Heart left ventricle (tissue), 16 donors: ENCODE measurements at places on chromosomes 2 and 18. TPM values are rescaled to one million over a fixed set of nuclear protein-coding genes. Genes with fewer than 3 reads are reported as not detected.
A peak's percentile ranks its signal among the peaks of the same experiment; 100 is the strongest.

DNA sequence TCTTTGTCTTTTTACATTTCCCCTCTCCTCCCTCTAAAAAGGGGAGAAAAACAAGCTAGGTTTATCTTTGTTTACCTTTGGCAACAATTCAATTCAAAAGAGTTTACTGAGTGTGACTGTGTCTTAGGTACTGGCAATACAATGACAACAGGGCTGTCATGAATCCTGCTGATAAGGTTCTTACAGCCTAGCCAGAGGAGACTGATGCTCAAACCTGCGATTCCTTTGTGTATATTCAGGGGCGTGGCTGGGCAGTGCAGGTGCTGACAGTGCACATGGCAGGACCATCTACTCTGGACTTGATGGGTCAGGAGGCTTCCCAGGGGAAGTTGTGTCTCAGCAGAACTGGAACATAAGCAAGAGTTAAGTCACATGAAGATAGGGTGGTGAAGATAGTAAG is 23.2 kb upstream of the TTN start:
- DNase-seq = no peak

GRCh38 chr2:60306267-60306861 is 247.1 kb downstream of the BCL11A start:
- no peak for DNase-seq

KCNS3 gene
- 9.3 TPM for total RNA-seq

FRZB gene
- total RNA-seq = 1.5 TPM

GRCh38 chr2:65528241-65528574 is 95.8 kb upstream of the SPRED2 start:
- DNase-seq = no peak

- no peak for DNase-seq
Observed at GRCh38 chr18:40388121-40388520, 1566.9 kb upstream of the PIK3C3 start.

DNA sequence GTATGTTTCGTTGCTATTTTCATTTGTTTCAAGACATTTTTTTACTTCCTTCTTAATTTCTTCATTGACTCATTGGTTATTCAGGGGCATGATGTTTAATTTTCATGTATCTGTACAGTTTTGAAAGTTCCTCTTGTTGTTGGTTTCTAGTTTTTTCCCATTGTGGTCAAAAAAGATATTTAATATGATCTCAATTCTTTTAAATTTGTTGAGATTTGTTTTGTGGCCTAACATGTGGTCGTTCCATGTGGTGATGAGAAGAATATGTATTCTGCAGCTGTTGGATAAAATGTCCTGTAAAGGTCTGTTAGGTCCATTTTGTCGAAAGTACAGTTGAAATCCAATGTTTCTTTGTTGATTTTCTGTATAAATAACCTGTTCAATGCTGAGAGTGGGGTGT is 110.3 kb upstream of the MAP4K4 start:
- no peak for DNase-seq

TTN gene
- 3,666 TPM for total RNA-seq

GRCh38 chr18:13284330-13285027 is 65.9 kb downstream of the LDLRAD4 start:
- no peak for DNase-seq

GRCh38 chr2:218516614-218517013 is 51.5 kb downstream of the USP37 start:
- no peak for DNase-seq

NAT8 gene
- not detected for total RNA-seq

ANKRD23 gene
- total RNA-seq = 4.8 TPM

LOXHD1 gene
- 1.9 TPM for total RNA-seq

GRCh38 chr2:165793779-165794535 is at the start of gene GALNT3:
GALNT3 (minus strand) TSS chr2:165794247; CDS start chr2:165770700, 23,547 bp downstream.
- peak; percentile 21 for DNase-seq

MYO1B gene
- total RNA-seq = 15.1 TPM

POU3F3 gene
- not detected for total RNA-seq

DNA sequence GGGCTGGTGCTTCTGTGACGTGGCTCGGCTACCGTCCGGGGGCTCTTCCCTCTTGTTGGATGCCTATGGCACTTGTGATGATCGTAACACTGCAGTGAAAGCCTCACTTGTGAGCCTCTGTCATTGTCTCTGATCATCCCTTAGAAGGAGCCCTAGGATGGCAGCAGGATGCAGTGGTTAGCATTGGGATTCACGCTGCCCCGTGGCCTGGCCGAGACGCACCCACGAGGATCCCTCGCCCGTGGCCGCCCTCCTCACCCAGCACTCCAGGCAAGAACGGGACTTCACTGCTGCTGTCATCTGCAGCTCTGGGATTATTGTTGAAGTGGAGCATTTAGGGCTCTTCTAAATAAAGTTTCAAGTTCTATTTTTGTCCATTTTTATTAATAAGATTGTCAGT is 46.8 kb upstream of the CTDP1 start:
- DNase-seq = no peak

DNA sequence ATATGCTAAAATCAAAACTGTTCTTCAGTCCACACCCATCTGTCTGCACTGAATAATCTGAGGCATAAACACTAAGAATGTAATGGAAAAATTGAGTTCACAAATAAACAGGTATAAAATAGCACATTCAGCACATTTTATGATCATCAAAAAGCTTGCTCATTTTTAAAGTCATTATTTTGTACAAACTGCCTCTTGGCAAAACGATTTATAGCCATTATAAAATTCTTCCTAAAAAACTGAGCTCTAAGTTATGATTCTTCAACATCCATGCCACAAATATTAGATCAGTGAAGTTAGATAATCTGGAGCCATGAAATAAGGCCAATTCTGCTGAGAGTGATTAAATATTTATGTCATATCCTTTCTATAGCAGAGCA is 233.5 kb downstream of the DYM start:
- DNase-seq = no peak

TUBA3D gene
- total RNA-seq = 117 TPM

DNA sequence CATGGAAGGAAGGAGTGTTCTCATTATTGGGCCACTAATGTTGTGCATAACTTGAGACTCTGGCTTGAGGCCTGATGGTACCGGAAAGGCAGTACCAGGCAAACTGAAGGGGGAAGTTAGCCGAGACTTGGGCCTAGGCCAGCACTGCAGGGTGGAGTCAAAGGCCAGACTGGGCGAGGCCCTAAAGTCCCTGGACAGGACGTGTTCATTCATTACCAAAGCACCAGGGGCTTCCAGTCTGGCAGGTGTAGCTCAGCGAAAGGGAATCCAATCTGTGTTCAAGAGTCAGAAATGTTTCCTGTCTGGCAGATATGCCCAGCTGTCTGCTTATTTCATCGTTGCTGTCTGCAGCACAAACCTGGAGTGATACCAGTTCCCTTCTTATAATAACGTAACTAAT is 4.7 kb upstream of the ITSN2 start:
- DNase-seq = peak; percentile 83

TUBB8B gene
- not detected for total RNA-seq

- no peak for DNase-seq
Observed at GRCh38 chr2:202133200-202133908, 60.3 kb downstream of the KIAA2012 start.

DNA sequence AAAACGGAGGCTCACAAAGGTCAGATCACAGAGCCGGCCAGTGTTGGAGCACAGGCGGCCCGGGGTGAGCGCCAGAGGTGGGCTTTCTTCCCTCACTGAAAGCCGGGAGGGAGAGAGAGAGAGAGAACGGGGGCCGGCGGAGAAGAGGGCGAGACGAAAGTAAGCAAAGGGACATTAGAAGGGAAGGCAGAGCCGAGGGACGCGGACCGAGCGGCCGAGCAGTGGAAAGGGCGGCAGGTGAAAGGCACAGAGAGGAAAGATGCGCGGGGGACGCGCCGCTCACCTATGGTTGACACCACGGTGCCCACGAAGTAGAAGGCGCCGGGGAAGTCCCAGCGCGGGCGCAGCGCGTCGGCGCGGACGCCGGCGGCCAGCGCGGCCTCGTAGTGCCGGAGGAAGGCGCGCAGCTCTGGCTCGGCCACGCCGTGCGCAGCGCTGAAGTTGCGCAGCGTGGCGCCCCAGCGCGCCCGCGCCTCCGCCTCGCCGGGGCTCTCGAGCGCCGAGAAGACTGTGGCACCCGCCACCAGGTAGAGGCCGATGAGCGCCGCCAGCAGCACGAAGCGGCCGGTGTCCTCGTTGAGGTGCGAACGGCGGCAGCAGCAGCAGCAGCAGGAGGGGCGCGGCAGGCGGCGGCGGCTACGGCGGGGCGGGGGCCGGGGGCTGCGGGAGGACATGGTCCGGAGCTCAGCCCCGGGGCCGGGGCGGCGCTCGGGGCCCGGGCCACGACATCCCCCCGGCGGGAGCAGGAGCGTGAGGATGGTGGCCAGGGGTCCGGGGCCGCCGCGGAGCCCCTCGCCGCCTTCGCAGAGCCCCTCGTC is 166.9 kb downstream of the MSH2 start:
- DNase-seq = no peak

DNA sequence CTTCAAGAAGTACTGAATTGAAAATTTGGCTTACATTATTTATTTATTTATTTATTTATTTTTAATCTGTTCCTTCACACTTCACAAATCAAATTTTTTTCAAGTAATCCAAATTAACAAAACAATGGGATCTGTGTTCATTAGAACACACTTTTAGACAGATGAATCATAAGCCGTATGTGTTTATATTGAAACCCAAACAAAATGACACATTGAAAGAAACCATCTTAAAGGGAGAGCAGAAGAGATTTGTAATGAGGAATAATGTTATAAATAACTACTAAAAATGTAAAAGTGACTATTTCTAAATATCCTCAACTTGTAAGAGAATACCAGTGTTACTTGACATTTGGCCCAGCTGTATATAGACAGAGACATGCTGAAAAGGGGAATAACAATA is 991.0 kb upstream of the CHAC2 start:
- DNase-seq = no peak

SPDYA gene
- 0.42 TPM for total RNA-seq

DNA sequence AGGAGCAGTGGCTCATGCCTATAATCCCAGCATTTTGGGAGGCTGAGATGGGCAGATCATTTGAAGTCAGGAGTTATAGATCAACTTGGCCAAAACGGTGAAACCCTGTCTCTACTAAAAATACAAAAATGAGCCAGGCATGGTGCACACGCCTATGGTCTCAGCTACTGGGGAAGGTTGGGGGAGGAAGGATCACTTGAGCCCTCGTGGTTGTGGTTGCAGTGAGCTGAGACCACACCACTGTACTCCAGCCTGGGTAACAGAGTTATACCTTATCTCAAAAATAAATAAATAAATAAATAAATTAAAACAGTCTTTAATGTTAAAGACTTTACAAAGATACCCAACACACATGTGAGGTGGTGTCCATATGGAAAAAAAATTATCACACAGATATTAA is 134.0 kb downstream of the C2orf74 start:
- no peak for DNase-seq

- no peak for DNase-seq
Observed at GRCh38 chr2:45102579-45103117, 93.4 kb upstream of the SIX2 start.

GRCh38 chr18:12036201-12036751 is 55.0 kb downstream of the IMPA2 start:
- DNase-seq = no peak

VSNL1 gene
- total RNA-seq = 2.6 TPM
